NCI-H1417 treated with DMSO at 0.1 percent for 48 hours (cell line): ENCODE measurements at places on chromosomes 12 and 14.
A peak's percentile ranks its signal among the peaks of the same experiment; 100 is the strongest.

GRCh38 chr14:51507906-51508511 lies 143.7 kb upstream of the FRMD6 start:
- peak; percentile 48 for DNase-seq

GRCh38 chr12:126464153-126464552 lies 1398.9 kb downstream of the AACS start:
- no peak for DNase-seq

DNA sequence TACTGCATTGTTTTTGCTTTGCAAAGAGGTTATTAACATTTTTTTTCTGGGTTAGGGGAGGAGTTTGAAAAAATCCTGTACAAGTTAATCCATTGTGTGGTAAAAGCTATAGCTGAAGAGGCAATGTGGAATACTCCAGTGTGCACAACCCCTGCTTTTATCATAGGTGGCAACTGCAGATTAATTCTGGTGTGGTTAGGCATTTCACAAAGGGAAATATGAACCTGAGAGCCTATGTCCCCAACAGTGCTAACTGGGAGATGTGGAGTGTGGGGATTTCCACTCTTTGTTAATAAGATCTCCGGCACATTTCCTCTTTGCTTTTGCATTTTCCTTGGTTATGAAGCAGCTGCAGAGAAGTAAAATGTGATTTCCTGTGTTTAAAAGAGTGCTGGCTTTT lies 33.6 kb downstream of the PRORP start:
- DNase-seq = no peak

DNA sequence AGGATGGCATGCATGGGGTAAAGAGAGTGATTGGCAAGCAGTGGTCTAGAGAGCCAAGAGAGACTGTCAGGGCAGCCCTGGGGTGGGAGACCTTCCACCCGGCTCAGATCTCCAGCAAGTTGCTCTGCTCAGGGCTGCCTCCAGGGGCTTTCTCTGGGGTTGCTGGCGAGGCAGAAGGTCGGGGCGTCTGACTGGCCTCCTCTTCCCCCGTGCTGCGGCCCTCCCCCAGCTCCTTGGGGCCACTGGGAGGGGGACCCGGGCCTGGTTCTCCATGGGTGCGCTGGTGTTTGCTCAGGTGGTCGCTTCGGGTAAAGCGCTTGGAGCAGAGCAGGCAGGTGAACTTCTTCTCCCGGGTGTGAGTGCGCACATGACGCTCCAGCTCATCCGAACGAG lies 6.6 kb upstream of the AAAS start:
- no peak for DNase-seq

DNA sequence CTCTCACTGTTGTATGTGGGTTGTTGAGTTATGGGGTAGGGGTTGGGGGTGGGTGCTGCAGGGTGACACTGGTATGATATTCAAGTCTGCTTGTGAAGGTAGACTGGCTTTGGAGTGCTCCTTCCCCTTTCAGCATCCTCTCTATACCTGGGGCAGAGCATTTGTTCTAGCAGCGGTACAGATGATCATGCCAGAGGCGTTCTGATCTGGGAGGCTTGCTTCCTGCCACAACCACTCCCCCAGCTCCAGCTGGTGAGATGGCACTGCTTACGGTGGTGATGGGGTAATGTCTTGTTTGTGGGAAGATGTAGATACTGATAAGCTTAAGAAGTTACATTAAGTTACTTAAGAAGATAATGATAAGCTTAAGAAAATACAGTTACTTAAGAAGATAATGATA lies 131.8 kb downstream of the ERC1 start:
- DNase-seq = no peak

DNA sequence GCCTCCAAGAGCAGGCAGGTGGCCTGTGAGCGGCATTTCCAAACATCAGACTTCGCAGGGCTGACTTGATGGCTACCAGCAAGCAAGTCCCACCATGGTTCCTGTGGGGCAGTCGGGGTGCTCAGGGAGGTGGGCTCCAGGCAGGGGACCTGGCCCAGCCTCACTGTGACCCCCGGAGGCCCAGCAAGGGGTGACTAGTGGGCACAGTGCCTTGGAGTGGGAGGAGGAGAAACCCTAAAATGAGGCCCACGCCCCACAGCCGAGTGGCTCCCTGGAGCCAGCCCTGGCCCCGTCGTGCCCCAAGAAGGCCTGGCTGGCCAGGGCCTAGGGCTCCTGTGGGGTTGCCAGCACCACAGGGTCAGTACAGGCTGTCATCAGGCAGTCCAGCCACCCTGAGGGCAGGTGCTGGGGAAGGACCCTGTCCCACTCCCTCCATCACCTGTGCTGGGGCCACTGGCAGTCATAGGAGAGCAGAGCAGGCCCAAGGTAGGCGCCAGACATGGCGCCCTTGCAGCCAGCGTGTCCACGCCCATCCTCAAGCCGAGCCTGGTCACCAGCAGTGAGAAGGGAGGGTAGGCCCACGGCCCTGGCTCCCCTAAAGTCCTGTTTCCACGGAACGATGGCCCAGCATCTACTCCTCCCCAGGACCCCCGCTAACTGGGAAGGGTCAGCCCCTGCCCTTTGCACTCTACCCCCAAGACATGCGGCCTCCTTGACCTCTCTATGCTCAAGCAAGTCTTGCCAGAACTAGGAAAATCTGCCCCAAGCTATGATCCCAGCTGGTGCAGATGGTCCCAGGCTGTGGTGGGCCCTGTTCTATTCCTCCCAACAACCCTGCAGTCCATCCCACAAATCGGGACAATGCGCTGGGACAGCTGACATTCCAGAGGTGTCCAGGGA lies 144.2 kb upstream of the C14orf180 start:
- DNase-seq = no peak

DNA sequence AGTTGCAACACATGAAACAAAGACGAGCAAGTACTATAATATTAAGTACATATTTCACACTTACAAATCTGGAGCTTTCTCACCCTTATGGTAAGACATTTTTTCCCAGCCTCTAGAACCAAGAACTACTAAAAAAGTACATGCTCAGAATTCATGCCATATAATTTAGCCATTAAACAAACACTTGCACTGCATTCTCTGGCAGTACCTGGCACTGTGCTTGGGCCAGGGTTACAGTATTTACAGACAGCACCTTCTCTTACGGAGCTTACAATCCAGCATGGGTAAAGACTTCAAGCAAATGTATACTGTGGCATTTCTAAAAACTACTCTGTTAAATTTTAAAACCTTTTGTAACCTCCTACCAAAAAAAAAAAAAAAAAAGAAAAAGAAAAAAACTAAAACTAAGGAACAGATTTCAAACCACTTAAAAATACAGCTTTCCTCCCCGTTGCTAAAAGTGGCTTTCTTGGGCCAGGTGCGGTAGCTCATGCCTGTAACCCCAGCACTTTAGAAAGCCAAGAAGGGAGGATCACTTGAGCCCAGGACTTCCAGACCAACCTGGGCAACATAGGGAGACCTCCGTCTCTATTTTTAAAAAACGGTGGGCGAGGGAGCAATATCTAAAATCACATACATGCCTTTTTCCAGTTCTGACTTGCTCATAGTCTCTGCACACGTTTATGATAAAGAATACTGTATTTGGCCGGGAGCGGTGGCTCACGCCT lies 956 bp downstream of the GNPTAB start:
- DNase-seq = no peak

DNA sequence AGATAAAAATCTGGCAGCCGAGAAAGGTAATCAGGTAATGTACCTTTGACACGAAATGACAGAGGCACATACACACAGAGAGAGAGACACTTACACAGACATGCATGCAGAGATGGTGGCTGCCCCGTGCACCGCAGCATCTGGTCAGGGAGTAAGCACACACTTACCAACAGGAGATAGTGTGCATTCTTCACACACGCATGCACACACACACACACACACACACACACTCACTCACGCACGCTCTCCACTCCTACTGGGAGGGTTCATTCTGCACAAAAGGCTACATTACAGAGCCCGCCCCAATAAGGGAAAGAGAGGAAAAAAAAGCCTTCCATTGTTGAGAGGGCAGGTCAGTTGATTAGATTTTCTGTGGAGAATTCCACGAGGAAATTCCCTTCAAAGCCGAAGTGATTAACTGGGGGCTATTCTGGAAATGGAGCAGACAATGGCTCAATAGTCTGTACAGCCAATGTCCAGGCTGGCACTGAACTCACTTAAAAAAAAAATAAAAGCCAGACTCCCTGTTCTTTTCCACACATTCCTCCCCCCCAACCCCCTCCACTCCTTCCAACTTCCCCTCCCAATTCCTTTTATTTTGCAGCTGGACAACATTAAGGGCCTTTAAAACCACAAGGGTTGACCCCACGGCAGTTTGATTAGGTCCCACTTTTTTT lies 1.4 kb upstream of the SOX5 start:
- DNase-seq = no peak

- no peak for DNase-seq
Measured at GRCh38 chr12:68352067-68352466, 19.9 kb upstream of the MDM1 start.

DNA sequence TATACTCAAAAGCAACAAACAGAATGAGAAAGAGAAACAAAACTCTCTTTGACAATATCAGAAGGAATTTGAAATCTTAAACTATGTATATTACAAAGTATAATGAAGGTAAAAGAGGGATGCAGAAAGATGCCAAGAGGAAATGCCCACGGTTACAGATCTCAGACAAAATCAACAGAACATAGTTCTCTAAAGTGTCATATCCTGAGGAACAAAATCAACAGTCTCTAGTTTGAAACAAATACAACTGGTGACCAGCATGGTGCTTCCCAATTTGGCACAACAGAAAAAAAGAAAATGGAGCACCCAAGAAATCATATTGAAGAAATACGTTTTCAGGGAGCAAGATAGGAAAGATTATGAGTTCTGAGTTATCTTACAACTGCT lies 116.5 kb downstream of the METTL25 start:
- no peak for DNase-seq

DNA sequence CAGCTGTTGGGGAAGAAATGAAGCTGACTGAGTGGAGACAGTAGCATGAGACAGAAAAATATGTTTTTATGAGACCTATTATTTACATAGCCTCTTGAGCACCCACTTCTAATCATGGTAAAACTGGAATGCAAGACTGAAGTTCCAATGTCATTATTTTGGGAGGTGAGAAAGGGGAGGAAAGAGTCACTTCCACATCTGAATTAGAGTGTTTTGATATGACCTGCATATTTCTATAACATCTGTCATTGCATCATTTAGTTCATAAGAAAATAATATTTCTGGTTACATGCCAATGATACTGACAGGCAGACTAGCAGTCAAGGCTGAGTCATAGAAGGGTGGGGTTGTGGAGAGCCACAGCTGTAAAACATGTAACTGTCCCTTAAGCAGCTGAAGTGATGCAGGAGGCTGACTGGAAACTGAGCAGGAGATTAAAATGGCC lies 26.7 kb downstream of the NTN4 start:
- no peak for DNase-seq

DNA sequence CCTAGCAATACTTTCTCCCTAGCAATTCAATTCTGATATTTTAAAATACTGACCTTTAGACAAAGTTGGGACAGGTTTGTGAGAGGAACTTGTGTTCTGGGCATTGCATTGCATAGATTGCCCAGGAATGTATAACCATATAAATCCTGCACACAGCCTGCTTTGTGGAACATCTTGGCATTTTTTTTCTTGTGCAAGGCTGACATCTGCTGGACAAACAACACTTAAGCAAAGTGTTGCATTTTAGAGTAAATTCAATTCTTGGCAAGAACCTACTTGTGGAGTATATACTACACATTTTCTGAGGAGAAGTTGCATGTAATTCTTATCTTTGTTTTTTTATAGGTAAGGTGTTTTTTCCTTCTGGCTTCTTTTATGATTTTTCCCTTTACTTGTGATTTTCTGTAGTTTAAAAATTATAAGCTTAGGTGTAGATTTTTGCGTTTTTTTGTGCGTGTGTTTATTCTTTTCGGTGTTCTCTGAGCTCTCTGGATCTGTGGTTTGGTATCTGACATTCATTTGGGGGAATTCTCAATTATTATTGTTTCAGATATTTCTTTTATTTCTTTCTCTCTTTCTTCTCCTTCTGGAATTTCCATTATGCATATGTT lies 26.4 kb downstream of the TESPA1 start:
- peak; percentile 48 for DNase-seq

GRCh38 chr14:71405676-71406075 lies 498.4 kb downstream of the PCNX1 start:
- DNase-seq = no peak

DNA sequence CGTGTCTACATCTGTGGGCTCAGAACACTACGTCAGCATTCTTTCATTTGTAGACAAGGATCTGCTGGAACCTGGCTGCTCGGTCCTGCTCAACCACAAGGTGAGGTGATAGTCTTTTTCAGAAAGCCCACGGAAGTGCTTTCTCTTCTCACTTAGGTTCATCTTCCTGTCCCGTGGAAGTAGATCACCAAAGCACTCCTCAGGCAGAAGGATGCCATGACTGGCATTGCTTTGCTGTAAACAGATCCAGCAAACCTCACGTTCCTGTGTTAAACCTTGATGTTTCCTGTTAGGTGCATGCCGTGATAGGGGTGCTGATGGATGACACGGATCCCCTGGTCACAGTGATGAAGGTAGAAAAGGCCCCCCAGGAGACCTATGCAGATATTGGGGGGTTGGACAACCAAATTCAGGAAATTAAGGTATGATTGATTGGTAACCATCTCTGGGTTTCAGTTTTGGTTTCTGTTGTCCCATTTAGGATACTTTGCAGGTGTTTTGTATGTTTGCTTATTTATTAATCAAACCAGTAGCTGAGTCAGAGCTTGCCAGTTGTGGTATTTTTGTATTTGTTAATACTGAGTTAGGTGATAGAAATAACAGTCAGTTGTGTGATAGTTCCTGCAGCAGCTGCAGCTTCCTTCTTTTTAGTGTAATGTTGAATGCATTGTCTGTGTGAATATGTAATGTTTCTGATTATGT lies 7.5 kb downstream of the PSMC1 start:
- DNase-seq = no peak

GRCh38 chr12:69275471-69275891 lies 36.1 kb downstream of the CPSF6 start:
- no peak for DNase-seq

- no peak for DNase-seq
Measured at GRCh38 chr14:92677087-92677668, 71.2 kb downstream of the LGMN start.

DNA sequence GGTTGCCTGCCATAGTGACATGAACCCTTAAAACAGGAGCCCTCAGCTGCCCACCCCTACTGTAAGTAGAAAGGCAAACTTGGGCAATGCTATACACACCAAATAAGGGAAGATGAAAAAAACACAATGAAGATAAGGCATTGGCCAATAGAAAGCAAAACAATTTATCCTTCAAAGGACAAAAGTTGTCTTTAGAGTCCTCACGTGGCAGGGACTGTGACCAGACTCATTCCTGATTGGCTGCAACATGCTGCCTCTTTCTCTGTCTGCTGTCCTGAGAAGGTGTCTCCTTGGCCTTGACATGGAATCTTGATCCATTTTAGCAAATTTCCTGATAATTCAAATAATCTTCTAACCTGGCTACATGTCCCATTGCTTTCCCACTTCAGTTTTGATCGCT lies 131.9 kb downstream of the GPR135 start:
- DNase-seq = no peak

DNA sequence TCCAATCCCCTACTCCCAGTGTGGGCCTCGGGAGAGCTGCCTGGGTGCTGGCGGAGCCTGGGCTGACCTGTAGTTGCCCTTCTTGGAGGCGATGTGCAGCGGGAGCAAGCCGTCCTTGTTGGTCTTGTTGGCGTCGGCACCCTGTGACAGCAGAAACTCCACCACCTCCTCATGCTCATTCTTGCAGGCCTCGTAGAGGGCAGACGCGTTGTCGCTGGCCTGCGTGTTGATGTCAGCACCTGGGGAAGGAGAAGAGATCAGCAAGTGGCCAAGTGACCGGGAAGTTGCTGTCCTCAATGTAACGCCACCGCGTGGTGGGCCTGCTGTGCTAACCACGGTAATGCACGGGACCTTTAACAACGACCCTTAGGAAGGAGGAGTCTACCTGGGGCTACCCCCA lies 20.1 kb downstream of the FAM181A start:
- DNase-seq = no peak
